Stimulated activated CD4-positive, alpha-beta T cell treated with anti-CD3 and anti-CD28 coated beads, Interleukin-4, amount 100 ng/mL, for 24 hours (primary cell): ENCODE measurements at places on chromosomes 16 and 17.
A peak's percentile ranks its signal among the peaks of the same experiment; 100 is the strongest.

GRCh38 chr16:22847100-22847499 is 33.1 kb downstream of the HS3ST2 start:
- DNase-seq: no peak

GRCh38 chr16:78877114-78877655 is 723.4 kb downstream of the MAF start:
- DNase-seq: no peak

- no peak for DNase-seq
These were observed 173.3 kb downstream of the PMP22 start for GRCh38 chr17:15091825-15092224.

- no peak for DNase-seq
These were observed 40.8 kb downstream of the METRNL start for GRCh38 chr17:83119987-83120864.

GRCh38 chr17:17824119-17824782 is 12.5 kb downstream of the SREBF1 start:
- DNase-seq: no peak

DNA sequence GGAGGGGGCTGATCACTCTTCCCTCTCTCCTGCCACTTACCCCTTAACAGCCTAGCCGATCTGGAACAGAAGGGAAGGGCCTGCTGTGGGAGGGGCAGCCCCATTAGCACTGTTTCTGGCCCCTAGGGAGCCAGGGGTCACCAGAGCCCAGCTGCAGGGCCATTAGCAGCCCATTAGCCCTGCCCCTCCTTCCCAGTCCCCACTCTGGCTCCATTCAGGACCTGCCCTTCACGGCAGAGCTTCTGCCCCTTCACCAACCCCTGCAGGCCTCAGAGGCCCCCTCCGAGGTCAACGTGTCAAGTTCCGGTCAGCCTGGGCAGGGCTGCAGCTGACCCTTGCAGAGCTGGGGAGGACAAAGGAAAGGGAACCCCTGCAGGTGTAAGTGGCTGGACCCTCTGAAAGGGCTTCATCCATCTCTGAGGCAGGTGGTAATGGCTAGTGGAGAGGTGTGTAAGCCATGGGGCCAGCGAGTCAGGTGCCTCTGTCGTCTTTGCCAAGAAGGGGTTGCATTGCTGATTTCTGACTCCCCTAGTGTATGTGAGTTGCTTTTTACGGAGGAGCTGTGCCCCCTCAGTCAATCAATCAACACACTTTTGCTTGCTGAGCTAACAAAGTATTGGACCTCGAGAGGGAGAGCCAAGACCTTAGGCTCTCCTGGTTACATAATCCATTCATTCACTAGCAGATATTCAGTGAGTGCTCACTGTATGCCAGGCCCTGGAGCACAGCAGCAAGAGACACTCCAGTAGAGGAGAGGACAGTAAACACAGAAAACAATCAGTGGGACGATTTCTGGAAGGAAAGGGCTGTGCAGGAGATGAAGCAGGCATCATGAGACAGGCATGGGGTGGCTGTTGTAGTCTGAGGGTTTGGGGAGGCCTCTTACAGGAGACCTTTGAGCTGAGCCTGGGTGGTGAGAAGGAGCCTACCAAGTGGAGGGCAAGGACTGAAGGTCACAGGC is 18.2 kb upstream of the KCNJ12 start:
- no peak for DNase-seq

DNA sequence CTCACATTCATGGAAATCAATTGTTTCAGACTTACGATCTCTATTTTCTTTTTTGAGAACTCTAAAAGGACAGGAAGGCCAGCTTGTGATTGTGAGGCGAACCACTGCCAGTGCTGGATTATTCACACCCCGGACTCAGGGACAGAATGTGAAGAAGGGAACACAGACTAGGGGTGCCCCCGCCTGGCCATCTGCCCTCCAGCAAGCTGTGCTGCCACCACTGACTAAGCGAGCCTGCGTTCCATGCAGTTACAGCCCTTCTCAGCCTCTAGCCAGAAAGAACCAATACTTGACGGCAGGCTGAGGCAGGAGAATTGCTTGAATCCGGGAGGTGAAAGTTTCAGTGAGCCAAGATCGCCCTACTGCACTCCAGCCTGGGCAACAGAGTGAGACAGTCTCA is 2.8 kb downstream of the HAGH start:
- DNase-seq: no peak

- no peak for DNase-seq
These were observed 1.3 kb downstream of the SRL start for GRCh38 chr16:4240624-4241023.

DNA sequence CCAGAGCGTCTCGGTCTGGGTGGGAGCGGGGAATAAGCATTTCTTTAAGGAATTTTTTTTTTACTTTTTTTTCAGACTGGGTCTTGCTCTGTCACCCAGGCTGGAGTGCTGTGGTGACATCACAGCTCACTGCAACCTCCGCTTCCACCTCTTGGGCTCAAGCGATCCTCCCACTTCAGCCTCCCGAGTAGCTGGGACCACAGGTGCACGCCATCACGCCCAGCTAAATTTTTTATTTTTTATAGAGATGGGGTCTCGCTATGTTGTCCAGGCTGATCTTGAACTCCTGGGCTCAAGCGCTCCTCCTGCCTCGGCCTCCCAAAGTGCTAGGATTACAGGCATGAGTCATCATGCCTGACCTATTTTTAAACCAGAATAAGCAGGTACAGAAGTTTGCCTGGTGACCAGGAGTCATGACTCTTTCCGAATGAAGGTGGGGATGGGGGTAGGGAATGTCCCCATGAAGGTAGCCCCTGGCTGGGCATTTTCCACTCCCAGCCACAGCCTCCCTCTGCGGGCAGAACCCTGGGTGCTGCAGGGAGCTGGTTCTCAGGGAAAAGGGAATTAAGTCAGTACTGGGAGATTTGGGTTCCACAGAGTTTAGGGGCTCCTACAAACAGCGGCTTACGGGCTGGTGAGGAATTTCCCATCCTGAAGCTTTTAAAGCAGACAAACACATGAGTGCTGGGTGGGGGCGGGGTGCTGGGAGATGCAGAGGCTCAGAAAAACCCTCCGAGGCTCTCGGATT is 48.3 kb downstream of the TBC1D16 start:
- no peak for DNase-seq

GRCh38 chr17:83190004-83190385 is 110.6 kb downstream of the METRNL start:
- no peak for DNase-seq

DNA sequence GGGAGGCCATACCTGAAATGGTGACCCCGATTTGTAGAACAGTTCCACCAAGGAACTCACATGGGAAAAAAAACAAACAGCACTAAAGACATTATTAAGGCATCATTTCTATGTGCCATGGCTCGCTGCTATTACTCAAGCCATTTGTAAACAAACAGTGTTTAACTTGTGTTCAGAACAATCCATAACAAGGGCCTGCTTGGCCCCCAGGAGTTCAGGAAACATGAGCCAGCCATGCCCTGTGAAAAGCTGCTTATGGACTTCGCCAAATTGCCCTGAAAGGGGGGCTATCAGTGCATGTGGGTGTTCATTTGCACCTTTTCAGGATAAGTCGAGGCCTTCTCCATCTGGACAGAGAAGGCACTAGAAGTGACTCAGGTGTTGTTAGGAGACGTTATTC is 8.0 kb downstream of the POLR3K start:
- DNase-seq: no peak

DNA sequence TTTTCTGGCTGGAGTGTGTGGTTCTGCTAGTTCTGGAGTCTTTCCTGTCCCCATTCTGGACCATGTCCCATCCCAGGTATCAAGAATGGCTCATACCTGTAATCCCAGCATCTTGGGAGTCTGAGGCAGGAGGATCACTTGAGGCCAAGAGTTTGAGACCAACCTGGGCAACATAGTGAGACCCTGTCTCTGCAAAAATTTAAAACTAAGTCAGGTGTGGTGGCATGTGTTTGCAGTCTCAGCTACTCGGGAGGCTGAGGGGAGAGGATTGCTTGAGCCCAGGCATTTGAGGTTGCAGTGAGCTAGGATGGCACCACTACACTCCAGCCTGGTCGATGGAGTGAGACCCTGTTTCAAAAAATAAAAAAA is 15.3 kb upstream of the WNT3 start:
- DNase-seq: no peak

GRCh38 chr16:67163999-67164558 is 466 bp upstream of the HSF4 start:
- DNase-seq: no peak

DNA sequence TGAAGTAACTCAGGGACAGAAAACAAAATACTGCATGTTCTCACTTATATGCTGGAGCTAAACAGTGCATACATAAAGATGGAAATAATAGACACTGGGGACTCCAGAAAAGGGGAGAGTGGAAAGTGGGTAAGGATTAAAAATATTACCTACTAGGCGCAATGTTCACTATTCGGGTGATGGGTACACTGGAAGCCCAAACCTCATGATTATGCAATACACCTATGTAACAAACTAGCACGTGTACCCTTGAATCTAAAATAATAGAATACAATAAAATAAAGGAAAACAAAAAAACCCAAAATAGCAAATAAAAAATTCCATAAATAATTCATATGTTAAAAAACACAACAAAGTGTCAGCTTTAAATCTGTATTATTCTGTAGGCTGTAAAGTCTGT is 56.9 kb downstream of the MAP2K6 start:
- no peak for DNase-seq

DNA sequence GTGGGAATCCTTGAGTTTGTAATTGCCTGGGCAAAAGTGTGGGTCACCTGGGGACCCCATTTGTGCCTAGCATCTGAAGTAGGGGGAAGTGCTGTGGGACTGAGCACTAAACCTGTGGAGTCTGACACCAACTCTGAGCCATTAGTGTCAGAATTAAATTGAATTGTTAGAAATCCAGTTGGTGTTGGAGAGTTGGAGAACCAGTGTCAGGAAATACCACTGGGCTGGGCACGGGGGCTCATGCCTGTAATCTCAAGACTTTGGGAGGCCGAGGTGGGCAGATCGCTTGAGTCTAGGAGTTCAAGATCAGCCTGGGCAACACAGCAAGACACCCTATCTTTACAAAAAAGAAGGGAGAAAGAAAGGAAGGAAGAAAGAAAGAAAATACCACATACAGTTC is 67.5 kb upstream of the BRD7 start:
- no peak for DNase-seq

DNA sequence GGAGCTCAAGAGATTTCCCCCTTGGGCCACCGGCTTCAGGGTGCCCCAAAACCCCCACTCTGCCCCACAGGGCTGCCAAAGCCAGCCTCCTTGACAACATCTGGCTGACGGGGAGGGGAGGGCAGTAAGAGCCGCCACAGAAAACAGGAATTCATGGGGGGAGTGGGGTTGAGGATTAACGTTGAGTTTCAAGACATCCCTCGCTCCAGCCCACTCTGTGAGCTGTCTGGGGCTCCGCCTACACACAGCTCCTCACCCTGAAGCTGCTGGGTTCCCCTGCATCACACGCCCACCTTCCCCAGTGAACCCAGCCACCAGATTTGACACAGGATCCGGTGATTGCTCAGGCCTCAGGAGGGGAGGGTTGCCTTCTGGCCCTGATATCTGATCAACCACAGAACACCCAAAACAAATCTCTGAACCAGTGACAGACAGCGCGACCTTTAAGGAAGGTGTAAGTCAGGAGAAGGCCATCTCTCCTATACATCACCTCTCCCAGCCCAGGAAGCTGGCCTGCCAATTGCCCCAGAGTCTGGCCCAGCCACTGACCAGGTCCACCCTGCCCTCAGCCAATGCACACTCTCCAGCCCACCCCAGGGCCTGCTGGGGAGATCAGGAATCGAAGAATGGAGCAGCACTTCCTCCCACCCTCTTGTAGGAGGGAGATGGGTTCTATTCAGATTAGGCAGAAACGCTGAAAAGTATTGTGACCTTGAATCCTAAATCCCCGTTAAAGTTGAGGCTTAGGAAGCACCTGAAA is 132.1 kb downstream of the CLEC16A start:
- DNase-seq: peak; percentile 71

DNA sequence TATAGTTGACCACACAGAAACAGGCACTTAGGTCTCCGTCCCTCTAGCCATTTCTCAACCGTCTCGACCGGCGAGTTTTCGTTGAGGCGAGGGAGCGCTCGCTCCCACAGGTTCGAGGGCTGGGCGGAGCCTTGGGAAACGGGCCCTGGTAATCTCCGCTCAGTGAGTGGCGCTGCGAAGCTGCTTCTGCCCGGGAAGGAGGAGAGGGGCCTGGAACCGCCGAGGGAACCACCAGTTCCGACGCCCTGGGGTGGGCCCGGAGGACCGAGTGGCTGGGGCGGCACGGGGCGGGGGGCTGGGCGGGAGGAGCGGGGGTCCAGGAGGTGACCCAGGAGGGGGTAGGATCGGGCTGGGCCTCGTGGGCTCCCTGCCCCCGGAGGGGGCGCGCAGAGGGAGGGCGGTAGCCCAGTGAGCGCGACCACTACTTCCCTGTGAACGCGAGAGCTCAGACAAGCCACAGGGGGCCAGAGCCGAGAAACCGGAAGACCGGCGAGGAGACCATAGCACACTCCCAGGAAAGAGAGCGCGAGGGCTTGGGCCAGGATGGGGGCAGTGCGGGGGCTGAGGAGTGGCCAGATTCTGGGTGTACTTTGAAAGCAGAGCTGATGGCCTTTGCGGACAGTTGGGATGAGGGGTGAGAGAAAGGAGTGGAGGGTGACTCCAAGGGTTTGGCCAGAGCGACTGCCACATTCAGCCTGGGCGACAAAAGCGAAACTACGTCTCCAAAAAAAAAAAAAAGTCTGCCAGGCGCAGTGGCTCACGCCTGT is 29.9 kb upstream of the ARL4D start:
- DNase-seq: peak; percentile 69

GRCh38 chr17:76956846-76957540 is 88.8 kb downstream of the MGAT5B start:
- DNase-seq: no peak

DNA sequence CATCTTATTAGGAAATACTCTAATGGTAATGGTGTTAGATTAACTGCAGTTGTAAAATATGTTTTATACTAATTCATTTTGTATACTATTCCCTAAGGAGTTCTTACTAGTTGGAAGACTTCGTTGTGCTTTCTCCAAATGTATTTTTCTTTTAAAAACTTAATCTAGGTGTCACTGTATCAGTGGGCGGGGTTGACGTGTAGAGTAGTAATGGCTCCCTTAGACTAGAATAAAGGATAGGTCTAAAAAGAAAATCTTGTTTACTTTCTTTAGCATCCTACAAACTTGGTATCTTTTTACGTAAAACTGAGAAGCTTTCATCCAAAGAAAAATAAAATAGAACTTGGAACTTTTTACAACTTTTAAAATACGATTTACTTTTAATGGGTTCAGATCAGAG is 55.0 kb upstream of the MRC2 start:
- no peak for DNase-seq

DNA sequence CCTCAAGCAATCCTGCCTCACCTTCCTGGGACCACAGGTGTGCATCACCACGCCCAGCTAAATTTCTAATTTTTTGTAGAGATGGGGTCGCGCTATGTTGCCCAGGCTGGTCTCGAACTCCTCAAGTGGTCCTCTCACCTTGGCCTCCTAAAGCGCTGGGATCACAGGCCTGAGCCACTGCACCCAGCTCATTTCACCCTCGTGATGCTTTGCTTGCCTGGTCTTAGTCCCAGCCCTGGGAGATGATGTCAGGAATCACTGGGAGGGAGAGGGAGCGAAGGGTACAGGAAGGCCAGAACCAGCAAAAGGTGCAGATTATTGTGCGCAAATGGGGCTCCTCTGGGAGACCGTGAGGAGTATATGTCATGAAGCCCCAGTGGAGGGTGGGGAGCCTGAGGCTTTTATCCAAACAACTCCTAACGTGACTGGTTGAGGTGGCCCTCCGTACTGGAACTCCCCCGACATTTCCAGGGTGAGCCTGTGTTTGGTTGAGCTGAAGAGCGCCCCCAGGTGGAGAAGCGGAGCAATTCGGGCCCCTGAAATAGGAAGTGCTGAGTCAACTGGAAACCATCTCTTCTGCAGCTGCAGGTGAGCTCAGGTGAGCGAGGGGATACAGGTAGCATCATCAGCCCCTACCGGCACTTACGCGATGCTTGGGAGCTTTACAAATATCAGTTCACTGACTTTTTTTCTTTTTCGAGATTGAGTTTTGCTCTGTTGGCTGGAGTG is 41.2 kb upstream of the HAPSTR1 start:
- no peak for DNase-seq
